Left ventricle myocardium inferior (tissue), 1 donor: ENCODE measurements at places on chromosomes 16 and 17.

GRCh38 chr17:54956791-54957190 is 11.7 kb downstream of the COX11 start:
- no peak for DNase-seq

DNA sequence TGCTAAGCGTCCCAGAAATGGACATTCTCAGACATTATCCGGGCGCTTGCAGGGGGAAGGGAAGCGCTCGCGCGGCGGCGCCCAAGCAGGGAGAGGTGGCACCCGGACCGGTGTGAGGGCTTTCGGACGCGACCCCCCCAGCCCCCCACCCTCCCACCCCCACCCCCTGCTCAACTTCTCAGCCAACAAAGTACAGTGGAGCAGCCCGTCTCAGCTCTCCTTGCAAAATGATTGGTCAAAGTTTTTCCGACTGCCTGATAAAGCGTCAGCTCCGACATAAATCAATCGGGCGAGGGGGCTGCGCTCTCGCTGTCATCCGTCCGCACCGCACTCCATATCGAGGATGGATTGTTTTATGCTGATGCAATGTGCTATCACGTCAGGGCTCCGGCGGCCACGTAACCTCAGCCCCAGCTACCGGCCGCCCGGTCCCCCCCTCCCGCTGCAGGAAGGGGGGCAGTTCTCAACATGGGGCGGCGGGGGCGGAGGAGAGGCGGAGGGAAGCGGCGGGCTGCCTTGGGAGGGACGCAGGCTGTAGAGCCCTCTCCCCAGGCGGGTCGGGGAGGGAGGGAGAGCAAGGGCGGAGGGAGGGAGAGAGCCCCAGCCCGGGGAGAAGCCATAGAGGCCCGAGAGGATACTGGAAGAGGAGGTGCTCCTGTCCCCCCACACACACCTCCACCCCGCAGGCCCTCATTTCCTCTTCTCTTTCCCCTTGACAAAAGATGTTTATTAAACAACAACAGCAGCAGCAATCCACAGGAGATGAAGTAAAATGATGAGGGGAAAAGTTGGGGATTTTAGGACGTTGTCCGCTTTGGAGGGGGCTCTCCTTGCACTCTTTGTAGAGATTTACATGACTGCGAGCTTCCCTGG is at the start of gene HOXB9:
HOXB9 (minus strand) TSS at position 114 of the 873 bp plus-strand sequence; CDS start at position 25, 89 bp downstream.
- DNase-seq = no peak

DNA sequence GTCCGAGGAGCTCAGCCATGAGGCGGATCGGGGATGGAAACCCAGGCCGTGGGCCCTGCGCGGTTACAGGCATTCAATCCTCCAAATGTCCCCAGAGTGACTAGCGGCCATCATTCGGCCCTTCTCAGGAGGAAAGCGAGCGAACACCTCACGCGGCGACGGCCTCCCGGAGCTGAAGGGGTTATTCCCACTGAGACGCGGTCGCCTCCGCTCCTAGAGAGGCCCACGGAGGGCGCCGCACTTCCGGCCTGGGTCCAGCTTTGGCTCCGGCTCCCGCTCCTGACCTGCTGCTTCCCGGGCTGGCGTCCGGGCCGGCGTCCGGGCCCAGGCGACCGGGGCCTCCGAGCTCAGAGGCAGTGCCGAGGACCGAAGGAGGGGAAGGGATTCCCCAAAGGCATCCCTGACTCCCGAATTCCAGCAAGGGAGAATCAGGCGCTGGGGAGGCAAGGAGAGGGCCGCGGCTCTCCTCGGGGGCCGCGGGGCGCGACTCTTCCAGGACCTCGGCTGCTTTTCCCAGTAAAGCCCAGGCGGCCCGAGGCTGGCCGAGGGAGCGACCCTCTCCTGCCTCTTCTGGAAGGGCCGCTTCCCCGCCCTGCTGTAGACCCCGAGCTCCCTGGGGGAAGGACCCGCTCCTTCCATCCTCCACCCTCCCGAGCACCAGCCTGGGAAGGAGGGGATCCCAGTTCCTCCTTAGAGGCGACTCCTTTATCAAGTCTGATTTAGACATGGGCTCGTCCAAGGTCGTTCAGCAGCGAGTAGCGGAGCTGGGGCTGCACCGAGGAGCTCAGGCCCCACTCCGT is 18.6 kb upstream of the ZNF629 start:
- peak; percentile 90 for DNase-seq

DNA sequence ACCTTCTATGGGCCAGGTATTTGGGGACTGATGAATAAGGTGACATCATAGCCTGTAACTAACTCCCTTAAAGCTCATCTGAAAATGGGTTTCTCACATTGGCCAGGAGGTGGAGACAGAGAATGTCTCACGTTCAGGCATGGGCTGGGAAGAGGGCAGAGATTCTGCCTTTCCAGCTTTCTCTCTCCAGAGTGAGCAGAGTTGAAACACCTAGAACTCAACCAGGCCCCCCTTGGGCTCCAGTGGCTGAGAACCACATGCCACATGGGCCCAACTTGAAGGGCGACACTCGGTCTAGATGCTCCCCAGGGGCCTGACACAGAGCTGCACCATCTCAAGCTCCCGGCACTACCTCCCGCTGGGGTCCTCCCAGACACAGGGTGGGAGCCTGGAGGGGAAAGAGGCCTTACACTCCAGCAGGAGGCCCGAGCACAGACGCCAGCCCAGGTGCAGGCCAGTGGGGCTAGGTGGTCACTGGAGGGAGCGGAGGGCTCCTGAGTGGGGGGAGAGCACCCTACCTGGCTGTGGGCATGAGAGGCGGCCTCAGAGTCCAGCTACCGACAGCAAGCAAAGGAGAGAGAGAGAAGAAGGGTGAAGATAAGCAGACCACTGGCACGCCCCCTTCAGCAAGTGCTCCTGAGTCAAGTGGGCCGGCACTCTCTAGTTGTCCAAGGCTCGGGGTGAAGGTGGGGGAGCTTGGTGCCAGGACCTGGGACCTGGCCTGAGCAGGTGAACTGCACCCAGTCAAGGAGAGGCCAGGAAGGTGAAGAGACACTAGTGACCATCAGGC is 55.9 kb downstream of the MYO18A start:
- DNase-seq = no peak

- DNase-seq = no peak
These were observed 14.8 kb upstream of the WFDC1 start for GRCh38 chr16:84279881-84280280.

GRCh38 chr17:8312726-8313600 is 2.9 kb downstream of the ARHGEF15 start:
- DNase-seq = no peak

- no peak for DNase-seq
These were observed 13.3 kb upstream of the KREMEN2 start for GRCh38 chr16:2950773-2951172.

GRCh38 chr16:66489818-66490217 is 60.1 kb downstream of the TK2 start:
- no peak for DNase-seq

DNA sequence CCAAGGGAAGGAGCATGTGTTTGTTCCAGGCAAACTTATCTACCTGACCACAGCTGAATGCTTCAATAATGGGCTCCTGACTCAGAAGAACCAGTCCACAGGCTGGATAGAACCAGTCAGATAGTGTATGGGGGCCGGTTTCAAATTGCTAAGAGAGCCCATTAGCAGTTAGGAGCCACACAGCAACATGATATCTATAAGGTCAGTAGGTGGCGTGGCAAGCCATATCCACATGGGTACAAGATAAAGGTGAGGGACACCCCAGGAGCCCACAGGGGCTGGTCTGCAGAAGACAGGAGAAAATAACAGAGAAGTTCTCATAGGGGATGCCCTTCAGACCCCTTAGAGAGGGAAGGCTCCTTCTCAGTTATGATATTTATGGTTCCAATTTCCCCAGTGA is 31.6 kb upstream of the CDRT15 start:
- no peak for DNase-seq

DNA sequence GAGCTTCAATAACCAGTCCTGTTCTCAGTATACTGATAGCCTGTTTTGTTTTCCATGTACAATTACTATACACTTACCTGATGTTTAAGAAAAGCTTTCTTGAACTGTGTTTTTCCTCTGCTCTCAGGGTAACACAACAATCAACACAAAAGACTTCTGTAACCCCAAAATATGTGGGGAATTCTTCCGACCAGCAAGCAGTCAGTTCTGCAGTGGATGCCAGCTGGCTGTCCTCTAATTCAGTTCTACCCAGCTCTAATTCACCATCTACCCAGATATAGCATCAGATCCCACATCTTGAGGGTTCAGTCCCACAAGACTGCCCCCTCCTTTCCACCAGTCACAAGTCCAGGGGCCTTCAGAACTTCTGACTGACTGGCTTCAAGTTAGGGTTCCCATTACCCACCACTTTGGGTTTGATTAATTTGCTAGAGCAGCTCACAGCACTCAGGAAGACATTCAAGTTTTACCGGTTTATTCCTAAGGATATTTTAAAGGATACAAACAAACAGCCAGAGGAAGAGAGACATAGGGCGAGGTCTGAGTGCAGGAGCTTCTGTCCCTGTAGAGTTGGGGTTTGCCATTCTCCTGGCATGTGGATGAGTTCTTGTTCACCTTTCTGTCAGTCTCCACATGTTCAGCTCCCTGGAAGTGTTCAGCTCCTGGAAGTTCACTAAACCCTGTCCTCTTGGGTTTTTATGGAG is 178.2 kb downstream of the CHD9 start:
- DNase-seq = no peak

DNA sequence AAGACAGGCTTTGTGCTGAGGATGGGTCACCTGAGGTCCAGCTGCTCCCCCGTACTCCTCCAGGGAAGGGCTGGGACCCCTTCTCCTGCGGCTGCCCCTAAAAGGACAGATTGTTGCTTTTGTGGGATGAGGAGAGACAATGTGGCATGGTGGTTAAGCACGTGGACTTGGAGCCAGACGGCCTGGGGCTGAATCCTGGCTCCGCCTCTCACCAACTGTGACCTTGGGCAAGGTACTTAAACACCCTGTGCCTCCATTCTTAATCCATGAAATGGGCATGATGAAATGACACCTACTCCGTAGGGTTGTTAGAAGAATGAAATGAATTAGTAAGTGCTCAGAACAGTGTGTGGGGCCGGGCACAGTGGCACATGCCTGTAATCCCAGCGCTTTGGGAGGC is 39.6 kb upstream of the PLCG2 start:
- DNase-seq = no peak

GRCh38 chr16:52494145-52494544 is 52.8 kb downstream of the TOX3 start:
- no peak for DNase-seq

DNA sequence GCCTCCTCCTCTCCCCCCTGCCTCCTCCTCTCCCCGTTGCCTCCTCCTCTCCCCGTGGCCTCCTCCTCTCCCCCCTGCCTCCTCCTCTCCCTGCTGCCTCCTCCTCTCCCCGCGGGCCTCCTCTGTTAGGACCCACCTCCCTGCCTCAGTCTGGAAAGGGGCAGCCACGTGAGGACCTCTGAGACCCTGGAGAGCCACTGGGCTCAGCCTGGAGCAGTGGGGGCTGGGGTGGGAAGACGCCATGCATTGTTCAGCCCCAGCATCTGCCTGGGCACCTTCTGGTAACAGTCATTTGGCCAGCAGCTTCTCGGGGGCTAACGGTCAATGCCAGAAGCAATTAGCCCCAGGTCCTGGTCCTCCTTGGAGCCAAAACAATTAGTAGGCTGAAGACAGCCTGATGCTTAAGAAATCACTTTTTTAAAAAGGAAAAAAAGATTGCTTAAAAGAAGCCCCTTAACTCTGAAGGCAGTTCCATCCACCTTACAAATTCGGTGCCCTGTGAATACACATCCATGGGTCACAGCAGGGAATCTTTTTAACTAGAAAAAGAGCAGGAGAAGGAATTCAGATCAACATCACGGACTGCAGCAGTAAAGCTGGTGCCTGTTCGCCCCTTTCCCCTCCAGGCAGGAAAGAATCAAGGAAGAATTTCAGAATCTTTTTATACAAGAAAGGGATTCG is 29.8 kb downstream of the NXN start:
- no peak for DNase-seq

DNA sequence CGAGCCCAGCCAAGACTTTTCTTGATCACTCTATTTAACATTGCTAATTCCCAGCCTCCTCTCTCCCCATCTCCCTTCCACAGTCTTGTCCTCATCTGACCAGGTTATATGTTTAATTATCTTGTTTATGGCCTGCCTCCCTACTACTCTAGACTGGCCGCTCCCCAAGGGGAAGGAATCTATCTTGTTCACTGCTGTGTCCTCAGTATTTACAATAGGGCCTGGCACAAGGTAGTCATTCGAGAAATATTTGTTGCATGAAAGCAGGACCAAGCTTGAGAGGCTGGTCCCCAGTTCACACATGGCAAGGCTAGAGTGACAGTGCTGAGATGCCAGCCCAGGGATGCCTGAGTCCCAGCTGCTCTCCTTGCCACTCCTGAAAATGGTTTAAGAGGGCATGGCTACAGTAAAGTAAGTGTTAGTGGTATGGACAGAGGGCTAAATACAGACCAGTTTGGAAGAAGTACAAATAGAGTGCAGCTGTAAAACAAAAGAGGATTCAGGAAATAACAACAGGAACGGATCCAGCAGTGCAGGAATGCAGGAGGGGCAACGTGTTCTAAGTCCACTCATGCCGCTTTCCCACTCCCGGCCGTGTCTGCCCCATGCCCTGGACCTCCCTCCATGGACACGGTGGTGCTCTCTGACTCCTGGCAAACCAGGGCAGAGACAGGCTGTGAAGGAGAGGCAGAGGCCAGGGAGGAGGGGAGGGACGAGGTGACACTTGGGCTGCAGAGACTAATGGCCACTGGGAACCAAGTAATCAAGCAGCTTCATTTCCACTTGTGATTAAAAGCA is 65.6 kb downstream of the TOM1L2 start:
- no peak for DNase-seq
